Stimulated activated CD4-positive, alpha-beta T cell treated with anti-CD3 and anti-CD28 coated beads, Interleukin-1b, Interleukin-23, amount 100 ng/mL, for 48 hours (primary cell): ENCODE measurements at places on chromosomes 12 and 14.

GRCh38 chr14:102362084-102362483 is 606 bp downstream of the CINP start:
- DNase-seq: peak; percentile 72

- DNase-seq: no peak
These were observed 47.5 kb downstream of the PPFIBP1 start for GRCh38 chr12:27571463-27571862.

DNA sequence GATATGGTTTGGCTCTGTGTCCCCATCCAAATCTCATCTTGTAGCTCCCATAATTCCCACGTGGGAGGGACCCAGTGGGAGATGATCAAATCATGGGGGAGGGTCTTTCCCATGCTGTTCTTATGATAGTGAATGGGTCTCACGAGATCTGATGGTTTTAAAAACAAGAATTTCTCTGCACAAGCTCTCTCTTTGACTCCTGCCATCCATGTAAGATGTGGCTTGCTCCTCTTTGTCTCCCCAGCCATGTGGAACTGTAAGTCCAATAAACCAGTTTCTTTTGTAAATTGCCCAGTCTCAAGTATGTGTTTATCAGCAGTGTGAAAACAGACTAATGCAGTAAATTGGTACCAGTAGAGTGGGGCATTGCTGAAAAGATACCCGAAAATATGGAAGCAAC is 146.2 kb downstream of the DPF3 start:
- no peak for DNase-seq

DNA sequence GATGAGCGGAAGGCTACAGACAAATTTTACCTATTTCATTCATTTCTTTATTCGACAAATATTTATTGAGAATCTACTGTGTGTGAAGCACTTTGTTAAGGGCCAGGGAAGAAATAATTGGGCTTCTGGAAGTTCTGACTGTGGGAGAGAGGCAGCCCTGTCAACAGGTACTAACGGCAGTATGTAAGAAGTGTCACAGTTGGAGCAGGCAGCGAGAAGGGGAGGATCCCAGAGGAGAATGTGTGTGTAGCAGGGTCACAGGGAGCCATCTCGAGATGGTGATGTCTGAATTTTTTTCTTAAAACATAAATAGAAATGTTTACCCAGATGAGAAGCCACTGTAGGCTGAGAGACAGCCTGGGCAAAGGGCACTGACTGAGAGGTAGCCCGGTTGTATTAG is 163.3 kb upstream of the SLC38A2 start:
- no peak for DNase-seq

- no peak for DNase-seq
These were observed 29.7 kb downstream of the NOS1 start for GRCh38 chr12:117331691-117332090.

GRCh38 chr14:89178800-89179535 is 238.1 kb downstream of the FOXN3 start:
- no peak for DNase-seq

DNA sequence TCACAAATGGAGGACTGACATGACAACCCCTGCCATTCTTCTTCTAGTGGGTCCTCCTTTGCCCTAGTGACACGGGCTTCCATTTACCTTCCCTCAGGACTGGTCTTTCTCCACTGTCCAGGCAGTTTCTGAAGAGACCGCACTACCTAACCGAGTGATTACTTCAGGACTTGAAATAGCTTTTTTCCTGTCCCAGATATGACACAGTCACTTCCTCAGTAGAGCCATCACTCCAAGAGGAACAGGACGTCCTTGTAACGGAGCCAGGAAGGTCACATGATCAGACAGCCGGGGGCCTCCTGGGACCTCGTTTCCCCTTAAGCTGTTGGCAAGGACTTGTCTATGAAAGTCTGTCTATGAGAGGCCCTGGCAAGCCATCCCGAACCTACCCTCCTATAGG is 62.3 kb downstream of the FOS start:
- no peak for DNase-seq

DNA sequence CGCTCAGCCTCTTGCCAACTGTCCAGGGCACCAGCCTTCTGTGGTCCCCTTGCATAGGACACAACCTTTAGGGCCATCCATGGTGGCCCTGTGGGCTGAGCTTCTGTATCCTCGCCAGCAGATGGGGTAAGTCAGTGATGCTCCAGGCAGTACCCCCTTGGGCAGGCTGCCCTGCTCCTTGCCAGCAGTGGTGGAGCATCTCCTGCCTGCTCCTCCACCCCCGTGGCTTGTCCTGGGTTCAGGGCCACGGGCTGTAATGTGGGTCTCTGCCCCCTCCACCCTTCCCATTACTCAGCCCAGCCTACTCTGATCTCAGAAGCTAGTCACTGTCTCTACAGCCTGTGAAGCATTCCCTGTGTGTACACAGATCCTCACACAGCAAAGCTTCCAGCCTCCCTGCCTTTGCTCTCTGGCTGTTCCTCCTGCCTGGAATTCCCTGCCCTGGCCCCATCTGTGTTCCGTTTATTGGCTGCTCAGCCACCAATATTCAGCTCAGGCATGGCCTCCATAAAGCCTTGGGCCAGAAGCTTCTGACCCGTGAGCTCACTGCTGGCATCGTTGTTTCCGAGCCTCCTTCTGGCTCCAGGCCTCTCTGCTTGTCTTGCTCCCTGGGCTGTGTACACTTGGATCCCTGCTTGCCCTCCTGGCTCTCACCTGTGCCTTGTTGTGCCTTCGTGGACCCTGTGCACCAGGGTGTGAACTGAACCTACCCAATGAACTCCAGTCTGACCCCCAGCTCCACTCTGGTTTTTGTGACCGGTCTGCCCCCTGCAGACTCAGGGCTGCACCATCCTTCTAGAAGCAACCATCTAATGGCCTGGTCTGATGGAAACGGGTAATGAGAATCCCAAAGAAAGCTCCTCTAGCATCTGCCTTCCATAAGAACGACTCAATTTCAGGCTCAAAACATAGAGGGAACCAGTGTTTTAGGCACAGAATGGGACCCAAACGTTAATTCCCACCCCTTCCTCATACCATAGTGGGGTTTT is 177.0 kb upstream of the PRMT8 start:
- no peak for DNase-seq

- DNase-seq: no peak
These were observed 36.9 kb downstream of the CRACR2A start for GRCh38 chr12:3715999-3716398.

- DNase-seq: no peak
These were observed 4.5 kb upstream of the SIX1 start for GRCh38 chr14:60653701-60654161.

GRCh38 chr12:67664171-67664570 is 15.6 kb downstream of the DYRK2 start:
- DNase-seq: no peak
